Epithelial cell of prostate (primary cell): ENCODE measurements at places on chromosomes 5 and 9.

- DNase-seq, result no peak
These were observed 30.1 kb upstream of the RAI14 start for GRCh38 chr5:34626036-34626435.

- no peak for DNase-seq
These were observed 528.0 kb upstream of the NMUR2 start for GRCh38 chr5:152933056-152933455.

DNA sequence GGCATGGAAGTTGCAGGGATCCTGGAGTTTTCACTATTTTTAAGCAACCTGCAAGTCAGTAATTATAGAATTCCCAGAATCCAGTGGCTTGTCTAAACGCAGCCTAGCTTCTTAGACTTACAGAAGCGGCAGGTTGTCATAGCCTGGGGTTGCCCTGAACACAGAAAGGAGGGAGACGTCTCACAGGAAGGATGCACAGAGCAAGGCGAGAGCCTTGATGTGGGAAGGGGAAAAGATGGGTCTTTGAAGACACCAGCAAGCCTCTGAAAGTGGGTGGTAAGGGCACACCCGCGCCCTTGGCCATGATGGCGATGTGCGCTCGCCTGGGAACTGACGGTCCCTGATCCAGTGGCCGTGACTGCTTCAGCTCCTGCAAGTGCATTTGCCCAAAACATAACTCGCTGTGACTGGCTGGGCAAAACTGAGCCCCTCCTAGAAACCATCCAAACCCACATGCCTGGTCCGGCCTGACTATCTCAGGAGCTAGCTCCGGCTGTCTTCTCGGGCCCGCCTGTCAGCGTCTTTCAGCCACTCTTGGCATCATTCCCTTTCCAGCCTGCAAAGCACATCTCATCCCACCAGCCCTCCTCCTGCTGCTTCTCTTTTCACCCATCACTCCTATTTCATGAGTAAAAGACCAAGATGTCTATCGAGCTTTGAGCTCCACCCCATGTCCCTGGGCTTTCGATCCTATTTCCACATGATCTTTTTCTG is 17.1 kb downstream of the FBP1 start:
- DNase-seq, result no peak

DNA sequence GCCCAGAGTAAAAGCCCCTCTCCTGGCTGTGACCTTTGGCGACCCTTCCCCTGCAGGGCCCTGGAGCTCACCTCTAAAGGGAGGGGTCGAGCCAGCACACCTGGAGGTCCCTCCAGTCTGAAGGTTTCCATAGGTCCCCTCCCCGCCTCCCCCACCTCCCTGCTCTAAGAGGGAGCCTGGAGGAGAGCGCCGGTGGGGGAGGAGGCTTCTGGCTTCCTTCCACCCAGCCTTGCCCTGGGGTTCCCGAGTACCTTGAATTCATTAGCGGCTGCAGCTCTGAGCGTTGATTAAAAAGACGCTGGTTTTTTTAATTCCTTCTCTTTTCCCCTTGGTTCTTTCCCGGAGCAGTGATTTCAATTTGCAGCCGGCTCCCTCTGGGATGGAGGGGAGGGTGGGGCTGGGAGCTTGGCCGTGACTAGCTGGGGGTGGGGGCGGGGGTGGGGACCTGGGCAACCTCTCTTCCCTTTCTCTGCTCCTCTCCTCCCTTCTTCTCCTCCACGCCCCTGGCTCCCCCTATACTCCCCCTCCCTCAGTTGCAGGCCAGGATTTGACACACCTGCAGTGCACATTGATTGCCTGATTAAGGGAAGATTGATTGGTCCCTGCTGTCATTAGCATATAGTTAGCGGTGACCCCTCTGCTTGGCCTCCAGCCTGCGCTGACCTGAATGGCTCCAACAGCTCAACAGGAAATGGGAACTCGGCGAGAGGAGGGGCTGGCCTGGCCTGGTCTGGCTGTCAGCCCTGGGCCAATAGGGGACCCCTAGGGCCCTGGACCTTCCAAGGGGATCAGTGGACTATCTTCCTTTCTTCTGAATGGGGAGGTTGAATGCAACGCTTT is 67.5 kb upstream of the RAPGEF1 start:
- no peak for DNase-seq

- DNase-seq, result no peak
These were observed 470.5 kb downstream of the PDE4D start for GRCh38 chr5:59423021-59423420.

GRCh38 chr5:156174225-156174624 is 152.7 kb upstream of the SGCD start:
- no peak for DNase-seq

DNA sequence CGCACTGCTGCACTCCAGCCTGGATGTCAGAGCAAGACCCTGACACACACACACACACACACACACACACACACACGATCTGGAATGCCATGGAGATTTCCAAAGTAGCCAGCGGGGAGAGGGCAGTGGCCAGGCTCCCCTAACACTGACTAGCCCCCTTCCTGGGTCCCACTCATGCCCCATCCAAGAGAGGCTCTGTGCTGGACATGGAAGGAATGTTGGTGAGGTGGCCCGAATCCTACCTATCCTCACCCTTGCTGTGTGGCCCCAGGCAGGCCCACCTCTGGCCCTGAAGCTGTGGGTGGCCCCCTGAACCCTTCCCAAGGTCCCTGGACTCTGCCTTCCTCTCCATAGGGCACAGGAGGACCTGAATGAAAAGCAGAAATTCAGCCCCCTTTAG is 7.3 kb downstream of the BRD3 start:
- DNase-seq, result no peak

- DNase-seq, result no peak
These were observed 70.4 kb downstream of the SCAMP1 start for GRCh38 chr5:78430866-78431265.

DNA sequence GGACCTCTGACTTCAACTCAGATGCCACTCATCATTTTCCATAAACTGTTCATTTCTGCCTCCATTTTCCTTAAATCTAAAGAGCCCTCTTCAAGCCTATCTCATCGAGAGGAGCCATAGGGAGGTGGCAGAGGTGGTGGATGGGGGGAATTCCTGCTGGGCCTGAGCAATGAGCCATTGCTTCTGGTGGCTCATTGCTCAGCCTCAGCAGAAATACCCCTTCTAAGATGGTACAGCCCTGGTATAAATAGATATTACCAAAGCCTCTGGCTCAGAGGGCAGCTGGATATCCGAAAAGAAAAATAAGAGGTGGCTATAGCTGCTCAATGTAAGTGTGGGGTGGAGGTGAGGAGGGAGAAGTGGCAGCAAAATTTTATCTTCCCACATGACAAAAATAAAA is 313.5 kb downstream of the CAAP1 start:
- DNase-seq, result no peak

- no peak for DNase-seq
These were observed 50.7 kb upstream of the ARRDC3 start for GRCh38 chr5:91433861-91434260.

- DNase-seq, result no peak
These were observed 12.3 kb downstream of the RNU6ATAC start for GRCh38 chr9:134152022-134152448.

DNA sequence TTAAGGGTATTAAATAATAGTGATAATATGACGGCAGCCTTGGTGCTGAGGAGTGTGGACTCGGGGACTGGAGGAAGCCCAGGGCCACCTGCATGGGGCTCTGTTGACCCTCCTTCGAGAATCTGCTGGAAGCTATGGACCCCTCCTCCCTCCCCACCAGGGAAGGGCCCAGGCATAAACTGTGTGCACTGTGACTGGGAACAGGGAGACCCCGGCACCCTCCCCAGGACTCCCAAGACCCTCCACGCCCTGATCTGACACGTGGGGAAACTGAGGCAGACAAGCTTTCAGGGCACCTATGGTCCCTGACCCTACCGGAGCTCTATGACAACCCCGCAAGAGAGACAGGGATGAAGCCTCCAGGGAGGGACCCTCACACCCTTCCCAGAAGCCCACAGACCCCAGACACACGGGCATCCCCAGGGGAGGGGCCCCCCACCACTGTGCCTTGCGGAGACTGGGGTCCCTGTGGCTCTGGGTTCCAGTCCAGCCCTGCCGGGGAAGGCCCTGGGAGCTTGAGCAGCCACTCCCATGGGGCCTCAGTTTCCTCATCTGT is 6.5 kb upstream of the EGFL7 start:
- DNase-seq, result no peak

DNA sequence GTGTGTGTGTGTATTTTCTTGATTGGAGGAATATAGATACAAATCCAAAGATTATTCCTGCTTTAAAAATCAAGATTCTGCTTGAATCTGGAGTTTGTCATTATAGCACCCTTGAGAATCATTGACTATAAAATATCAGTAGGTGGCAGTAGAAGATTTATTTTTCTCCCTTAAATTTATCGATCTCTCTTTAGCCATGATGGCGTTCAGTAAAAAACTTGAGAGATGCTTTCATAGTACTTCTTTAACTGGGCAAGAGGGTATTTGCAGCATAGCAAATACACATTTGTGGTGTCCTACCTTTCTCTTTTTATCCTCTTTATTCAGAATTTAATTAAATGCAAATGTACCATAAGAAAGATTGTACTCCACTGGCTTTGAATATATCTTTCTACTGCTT is 307.7 kb downstream of the ADGRV1 start:
- no peak for DNase-seq

DNA sequence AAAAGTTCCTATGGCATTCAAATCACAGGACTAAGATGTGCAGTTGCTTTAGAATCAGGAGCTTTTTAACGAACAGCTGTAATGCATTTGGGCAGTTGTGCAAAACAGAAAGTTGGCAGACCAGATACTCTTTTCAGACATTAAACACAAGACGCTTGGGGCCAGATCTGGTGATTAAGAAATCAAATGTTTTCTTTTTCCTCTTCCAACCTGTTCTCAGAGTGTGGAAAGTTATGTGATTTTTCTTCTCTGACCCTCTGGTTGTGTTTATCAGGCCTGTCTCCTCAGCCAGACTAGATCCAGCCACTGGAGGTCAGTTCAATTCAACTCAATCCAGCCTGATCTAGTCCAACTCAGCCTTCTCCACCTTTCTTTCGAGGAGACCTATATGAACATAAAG is 298.5 kb upstream of the PCSK5 start:
- DNase-seq, result no peak

- peak; percentile 1 for DNase-seq
These were observed 94.9 kb upstream of the PLPPR1 start for GRCh38 chr9:100933656-100934055.

- DNase-seq, result no peak
These were observed 38.0 kb downstream of the RAPGEF1 start for GRCh38 chr9:131701789-131702337.

DNA sequence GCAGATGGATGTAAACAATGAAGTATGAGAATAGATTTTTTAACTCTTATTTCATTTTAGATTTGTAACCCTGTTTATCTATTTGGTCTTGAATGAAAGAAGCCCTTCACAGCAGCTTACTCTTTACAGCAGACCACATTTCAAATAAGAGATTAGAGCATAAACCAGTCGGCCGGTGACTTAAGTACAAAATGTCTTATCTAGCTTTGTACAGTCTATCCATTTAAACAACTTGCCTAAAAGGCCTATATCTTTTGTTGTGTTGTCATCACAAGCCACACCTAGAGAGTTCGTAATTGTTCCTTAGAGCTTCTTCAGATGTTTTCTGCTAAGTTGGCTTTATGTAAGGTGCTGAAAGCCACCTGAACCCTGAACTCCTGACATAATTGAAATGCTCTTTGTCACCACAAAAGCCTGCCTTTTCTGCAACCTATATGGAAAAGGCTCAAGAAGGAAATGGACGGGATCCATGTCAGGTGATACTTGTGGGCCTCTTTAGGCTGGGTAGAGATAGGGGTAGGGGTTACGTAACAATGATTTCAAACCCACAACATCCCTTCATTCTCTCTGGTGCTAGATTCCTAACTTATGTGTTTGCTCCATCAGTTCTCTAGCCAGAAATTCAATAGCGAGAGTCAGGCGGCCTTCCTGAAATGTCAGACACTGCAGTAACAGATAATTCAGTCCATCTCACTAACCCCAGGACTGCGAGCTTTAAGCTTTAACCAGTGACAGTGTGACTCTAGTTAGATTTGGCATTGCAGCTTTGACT is 162.5 kb downstream of the CD180 start:
- no peak for DNase-seq

- no peak for DNase-seq
These were observed 145.6 kb downstream of the LURAP1L start for GRCh38 chr9:12920437-12920836.

- DNase-seq, result no peak
These were observed 9.8 kb downstream of the GRXCR2 start for GRCh38 chr5:145863003-145863402.
